Inflammatory macrophage (primary cell): ENCODE measurements at places on chromosomes 11 and 22.

DNA sequence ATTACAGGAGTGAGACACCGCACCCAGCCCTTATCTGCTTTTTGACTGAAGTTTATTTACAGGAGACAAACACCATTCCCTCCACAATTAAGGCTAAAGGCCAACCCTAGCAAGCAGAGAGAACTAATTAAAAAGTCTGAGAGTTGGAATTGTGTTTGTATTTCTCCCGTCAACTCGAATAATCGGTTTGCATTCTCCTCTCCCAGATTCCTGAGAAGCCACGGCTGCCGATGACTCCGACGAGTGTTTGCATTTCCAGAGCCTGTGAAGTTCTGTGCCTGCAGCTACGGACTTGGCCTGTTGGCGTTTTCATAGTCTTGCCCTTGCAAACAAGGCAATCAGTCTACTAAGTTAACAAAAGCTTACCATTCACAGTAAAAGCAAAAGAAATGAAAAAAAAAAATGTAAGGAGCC lies 73.2 kb upstream of the NUP50 start:
- DNase-seq, result no peak

DNA sequence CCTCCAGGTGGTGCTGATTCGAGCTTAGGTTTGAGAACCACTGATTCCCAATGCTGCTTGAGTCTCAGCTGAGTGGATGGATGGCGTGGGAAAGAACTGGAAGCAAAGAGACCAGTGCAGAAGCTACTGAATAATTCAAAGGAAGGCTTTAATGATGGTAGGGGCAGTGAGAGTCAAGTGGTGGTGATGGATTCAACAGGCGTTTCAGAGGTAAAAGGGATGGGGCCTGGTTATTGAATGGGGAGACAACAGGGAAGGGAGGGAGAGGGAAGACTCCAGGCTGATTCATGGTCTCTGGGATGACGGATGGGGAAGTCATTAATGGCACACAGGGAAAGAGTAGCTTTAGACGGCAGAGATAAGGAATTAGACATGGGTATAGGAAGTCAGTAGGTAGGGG lies 104.3 kb upstream of the TBCEL start:
- DNase-seq, result no peak

DNA sequence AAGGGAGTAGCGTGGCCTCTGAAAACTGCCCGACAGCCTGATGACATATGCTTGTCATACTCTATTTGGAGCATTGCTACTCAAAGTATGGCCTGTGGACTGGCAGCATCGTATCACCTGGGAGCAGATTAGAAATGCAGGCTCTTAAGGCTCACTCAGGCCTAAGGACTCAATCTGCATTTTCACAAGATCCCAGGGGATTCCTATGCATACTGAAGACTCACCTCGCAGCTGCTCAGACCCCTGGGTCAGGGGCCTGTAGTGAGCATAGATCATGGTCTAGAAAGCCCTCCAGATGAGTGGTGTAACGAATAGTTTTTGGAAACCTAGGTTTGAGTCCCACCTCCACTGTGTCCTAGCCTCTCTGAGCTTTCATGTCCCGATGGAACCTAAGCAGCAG lies 126.3 kb downstream of the FEZ1 start:
- DNase-seq, result no peak

GRCh38 chr22:25582946-25583345 lies 18.5 kb downstream of the GRK3 start:
- no peak for DNase-seq

- no peak for DNase-seq
Observed at GRCh38 chr22:41831828-41832552, 915 bp upstream of the SREBF2 start.

DNA sequence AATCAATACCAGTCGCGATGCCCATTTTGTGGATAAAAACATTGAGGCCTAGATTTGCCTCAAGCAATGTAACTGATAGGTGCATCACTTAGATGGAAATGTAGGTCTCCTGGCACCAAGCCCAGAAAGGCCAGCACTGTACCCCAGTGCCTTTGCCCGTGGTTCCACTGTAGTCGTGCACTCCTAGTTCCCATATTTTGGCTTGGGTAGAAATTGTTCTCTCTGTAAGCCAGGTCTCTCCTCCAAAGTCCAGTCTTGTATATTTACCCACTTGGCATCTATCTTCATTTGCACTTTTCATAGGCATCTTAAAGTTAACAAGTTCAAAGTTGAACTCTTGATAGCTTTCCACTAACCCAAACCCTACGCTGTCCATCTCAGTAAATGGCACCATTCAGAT lies 41.6 kb upstream of the DMC1 start:
- no peak for DNase-seq

DNA sequence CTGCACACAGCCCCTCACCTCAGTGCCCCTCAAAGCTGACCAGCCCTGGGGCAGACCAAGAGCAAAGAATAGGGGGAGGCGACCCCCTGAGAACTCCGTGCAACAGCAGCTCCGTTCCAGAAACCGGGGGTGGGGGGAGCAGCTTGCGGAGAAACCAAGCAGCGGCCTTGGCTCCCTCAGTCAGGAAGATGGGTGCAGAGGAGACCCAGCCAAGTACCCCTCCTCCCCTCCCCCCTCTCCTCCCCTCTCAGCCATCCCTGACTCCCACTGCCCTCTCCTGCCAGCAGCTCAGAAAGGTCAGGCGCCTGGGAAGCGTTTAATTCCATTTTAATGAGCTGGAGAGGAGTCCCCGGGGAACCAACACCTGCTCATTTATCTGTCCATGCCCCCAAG lies 78.9 kb downstream of the PDE2A start:
- DNase-seq, result no peak

- DNase-seq, result no peak
Observed at GRCh38 chr22:24117942-24118341, 63.3 kb upstream of the SUSD2 start.

DNA sequence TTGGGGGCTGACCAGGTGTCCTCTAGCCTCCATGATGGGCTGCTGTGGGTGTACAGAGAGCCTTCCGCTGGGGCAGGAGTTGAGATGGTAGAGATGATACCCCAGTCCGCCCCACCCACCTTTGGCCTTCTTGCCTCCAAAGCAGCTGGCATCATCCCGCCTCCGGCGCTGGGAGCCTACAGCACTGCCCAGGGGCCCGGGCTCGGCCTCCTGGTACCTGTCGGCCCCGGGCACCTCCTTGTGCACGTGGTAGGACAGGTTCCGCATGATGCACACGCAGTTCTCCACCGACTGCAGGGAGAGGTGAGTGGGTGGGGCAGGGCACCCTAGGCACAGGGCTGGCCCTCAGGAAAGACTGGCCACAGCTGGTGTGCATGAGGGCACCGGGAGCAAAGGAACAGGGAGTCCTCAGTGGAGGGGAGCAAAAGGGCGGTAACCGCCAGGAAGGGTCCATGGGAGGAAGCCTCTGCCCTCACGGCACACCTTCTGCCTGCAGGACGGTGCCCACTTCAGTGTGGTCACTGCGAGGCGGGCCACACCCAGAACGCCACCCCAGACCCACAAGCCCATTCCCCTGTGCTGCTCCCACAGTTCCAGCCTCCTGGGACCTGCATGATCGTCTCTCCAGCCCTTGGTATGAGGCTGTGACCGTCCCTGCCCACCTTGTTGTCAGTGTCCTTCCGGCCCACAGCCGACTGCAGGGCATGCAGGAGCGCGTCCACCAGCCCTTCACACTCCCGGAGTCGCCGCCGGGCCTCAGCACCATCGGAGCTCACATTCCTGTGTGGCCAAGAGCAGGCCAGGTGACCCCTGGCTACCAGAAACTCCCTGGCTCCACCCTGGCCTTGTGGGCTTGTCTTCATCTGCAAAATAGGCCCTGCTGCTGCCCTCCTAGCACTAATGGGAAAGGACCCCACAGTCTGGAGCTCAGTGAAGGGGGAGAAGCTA lies 36.0 kb upstream of the TXNRD2 start:
- DNase-seq, result no peak

DNA sequence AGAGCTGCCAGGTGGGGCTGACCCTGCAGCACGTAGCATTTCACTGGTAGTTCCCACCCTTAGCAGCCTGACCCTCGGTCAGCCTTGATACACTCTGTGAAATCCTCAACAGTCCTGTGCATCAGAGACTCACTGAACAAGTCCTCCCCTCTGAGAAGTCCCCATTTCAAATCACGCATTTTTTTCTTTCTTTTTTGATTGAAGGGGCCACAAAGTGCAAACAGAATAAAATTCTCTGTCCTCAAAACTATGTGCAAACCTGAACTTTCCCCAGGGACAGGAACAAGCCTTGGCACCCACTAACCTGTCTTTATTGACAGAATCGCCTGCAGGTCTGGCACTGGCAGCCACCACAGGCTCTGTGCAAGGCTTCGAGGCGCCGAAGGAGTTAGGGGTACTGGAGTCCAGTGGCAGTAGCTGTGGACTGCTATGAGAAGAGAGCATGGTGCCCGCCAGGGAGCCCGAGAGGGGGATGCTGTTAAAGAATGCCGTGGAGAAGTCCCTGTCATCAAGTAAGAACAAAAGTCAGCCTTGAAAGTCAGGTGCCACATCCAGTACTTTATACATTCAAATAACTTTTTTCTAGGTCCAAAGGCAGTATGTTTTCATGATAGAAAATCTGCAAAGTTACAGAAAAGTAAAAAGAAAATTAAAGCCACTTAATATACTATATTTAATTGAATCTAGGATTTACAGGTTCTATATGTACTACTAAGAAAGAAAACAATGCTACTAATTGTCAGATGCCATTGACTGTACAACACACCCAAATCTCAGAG lies 53.8 kb downstream of the HIRA start:
- DNase-seq, result no peak

DNA sequence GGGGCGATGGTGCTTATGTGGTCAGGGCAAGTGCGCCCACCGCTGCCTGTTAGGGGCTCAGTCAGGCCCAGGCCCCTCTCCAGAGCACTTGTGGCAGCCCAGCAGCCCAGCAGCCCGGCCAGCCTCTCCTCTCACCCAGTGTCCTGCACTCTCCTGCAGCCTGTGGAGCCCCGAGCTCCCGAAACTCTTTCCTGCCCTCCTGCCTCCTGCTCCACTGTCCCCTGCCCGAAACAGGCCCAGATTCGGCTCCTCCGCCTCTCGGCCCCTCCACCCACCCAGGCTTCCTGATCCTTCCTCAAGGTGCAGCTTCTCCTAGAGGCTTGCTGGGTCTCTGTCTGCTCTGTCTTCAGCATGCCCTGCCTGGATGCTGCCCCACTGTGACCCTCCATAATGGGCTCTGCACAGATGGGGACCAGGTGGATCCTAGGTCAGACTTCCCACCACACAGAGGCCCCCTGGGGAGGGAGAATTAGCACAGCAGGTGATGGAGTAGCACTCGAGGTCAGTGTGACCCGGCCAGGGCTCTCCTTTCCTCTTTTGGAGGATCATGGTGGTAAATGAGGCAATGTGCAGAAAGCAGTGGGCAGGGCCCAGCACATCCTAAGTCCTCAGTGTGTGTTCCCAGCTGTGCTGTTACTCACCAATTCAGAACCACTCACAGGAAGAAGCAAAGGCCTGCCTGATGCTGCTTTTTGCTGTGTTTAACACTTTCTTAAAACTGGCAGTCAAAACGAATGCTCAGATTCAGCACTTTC lies 18.6 kb upstream of the NAP1L4 start:
- DNase-seq, result peak; percentile 17

GRCh38 chr11:64876835-64877341 lies 1.5 kb downstream of the EHD1 start:
- no peak for DNase-seq

- DNase-seq, result peak; percentile 75
Observed at GRCh38 chr11:71977743-71978418, 20.8 kb upstream of the IL18BP start.

- DNase-seq, result no peak
Observed at GRCh38 chr22:29002603-29003002, 59.0 kb downstream of the C22orf31 start.

DNA sequence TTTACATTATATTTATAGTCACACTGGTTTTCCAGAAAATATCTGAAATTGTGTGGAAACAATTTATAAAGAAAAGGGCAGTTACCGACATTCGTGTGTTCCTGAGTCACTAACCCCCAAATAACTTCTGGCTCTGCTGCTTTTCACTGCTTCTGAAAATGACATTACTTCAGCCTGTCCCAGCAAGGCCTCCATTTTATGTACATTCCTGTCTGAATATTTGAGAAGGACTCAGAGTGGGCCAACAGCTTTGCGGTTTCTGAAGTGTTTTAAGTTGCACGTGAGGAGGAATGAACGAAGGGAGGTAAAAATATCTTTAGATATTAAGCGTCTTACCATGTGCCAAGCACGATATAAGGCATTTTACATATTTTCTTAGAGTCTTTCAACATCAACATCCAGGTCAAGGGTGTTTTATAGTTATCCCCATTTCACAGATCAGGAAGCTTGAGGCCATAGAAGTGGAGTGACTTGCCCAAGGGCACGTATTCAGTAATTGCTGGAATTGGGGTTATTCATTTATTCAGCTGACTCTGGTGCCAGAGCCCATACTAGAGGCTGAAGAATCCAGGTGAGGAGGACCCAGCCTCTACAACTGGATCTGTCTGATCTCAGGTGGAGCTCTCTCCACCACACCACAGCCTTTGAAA lies 30.8 kb upstream of the WNT11 start:
- DNase-seq, result no peak

GRCh38 chr22:47625013-47625385 lies 862.5 kb downstream of the TBC1D22A start:
- DNase-seq, result no peak

DNA sequence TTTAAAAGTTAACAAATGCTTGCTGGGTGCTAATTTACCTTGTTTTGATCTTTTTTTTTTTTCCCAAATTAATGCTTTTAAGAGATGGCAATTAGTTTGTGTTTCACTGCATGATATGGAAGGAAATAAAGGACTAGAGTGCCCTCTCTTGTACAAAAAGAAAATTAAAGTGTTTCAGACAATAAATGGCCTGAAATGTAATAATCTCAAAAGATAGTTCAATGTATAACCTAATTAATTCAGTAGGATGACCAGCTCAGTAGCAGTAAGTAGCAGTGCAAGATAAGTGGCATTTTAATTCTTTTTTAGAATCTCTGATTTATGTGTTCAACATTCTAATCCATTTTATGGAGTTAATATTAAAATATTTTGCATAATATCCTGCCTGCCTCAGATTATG lies 39.9 kb upstream of the MYO18B start:
- DNase-seq, result peak; percentile 25

GRCh38 chr11:12691473-12691872 lies 17.3 kb downstream of the TEAD1 start:
- no peak for DNase-seq

- no peak for DNase-seq
Observed at GRCh38 chr11:27290261-27291050, 72.6 kb downstream of the CCDC34 start.

- DNase-seq, result no peak
Observed at GRCh38 chr11:126655807-126656128, 300.3 kb downstream of the ST3GAL4 start.

- DNase-seq, result no peak
Observed at GRCh38 chr11:5258543-5259262, 4.1 kb upstream of the HBG2 start.

GRCh38 chr11:7872890-7873289 lies 58.2 kb downstream of the OR10A6 start:
- DNase-seq, result no peak
